ENCODE measurements at places on chromosomes 1 and 21.

DNA sequence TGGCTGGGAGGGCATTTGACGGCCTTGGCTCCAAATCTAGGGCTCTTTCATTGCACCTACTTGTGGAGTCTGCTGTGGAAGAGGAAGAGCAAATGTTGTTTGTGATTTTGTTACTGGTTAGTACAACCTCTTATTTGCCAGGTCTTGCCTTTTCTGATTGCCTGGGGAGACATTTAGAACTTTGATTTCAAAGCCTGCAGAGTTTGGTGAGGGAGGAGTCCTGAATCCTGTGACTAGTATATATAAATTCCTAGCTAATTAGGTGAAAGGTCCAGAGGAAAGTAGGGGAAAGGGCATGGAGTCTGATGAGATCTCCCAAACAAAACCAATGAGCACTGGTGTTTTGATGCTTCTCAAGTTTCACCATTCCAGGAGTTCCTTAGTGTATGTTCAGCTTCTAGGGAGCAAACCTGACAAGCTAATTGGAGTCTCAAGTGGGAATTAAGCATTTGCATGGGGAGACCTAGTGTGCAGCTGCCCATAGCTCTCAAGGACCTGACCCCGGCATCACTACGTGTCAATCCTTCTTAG, 5.1 kb upstream of the HMGCS2 start:
- DNase-seq = no peak

GRCh38 chr1:229941160-229941559, 125.9 kb upstream of the GALNT2 start:
- DNase-seq = no peak

DNA sequence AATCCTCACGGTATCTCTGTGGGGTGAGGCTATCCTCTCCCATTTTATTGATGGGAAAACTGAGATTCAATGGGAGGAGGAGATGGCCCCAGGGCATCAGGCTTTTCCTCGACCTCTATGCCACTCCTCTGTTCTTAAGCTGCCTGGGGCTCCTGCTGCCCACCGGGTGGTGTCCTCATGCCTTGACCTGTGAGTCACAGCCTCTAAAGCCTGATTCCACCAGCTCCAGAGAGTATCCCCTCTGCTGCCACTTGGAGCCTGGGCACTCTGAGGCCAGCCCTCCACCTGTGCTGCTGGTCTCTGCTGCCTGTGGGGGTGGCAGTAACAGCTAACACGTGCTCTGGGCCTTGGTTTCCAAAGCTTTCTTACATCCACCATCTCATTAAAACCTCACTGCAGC, 241.2 kb downstream of the TRABD2B start:
- DNase-seq = no peak

GRCh38 chr1:2575801-2576663, 10.5 kb upstream of the PRXL2B start:
- no peak for DNase-seq

- no peak for DNase-seq
Observed at GRCh38 chr1:116984406-116985160, 17.0 kb upstream of the CD101 start.

DNA sequence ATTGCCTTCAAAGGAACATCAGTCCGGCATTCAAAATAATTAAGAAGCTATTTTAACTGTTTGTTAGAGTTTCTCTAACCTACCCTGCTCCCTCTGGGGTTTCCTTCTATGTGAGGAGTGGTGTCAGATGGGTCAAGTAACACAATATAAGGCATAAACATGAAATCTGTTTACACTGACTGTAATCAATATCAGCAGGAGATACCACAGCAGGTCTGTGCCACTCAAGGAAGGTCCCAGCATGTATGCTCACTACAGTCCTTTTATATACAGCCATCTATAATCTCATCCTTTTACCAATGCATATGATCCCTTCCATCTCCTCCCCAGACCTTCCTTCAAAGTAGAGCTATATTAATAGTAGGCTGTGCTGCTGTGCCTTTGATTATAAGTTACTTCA, 25.4 kb downstream of the EEIG2 start:
- DNase-seq = no peak

- no peak for DNase-seq
Observed at GRCh38 chr1:44242746-44243145, 29.5 kb downstream of the DMAP1 start.

DNA sequence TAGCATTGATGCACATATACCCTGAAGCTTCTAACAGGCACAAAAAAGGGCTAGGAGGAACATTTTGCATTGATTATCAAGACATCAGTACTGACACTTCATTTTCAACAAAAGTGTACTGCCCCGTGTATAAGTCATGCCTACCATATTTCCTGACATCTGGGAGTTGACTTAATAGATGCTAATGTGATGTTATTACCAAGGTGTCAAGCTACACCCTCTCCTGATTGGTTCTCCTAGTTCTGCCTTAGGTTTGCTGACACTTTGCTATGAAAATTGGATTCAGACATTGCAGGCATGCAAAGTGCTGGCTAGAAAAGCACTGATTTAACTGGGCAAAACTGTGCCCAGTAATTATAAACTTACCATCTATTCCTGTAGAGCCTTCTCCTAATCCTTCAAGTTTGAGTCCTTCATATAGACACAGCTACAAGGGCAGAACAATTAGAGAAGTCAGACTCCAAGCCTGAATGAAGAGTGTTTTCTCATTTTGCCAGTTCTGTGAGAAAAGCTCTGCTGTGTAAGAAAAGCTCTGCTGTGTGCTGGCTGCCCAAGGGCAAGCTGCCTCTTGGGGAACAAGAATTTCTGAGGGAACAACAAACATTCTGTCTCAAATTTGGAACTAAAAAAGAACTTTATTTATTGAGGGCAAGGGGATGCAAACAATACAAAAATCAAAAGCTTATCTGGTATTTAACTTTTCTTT, 11.2 kb downstream of the S100A10 start:
- no peak for DNase-seq

GRCh38 chr1:96076589-96076988, 645.0 kb upstream of the PTBP2 start:
- DNase-seq = no peak

- DNase-seq = no peak
Observed at GRCh38 chr1:93207211-93207610, 26.7 kb downstream of the CCDC18 start.

DNA sequence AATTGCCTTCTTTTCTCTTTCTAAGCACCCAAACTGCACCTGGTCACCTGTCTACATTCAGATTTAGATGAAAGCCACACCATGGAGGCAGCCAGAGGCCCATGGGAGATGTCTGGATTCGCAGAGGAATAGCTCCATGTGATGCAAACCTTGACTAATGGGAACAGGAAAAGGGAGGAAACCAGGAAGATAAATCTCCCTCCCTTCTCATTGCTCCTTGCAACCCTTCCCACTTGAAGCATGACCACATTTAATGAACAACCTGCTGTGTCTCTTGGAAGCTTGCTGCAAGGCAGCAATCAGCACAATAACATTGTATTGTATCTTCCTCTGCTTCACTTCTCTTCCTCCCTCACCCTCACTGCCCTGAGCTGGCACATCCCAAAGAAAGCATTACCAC, 42.6 kb upstream of the KLF17 start:
- DNase-seq = no peak

DNA sequence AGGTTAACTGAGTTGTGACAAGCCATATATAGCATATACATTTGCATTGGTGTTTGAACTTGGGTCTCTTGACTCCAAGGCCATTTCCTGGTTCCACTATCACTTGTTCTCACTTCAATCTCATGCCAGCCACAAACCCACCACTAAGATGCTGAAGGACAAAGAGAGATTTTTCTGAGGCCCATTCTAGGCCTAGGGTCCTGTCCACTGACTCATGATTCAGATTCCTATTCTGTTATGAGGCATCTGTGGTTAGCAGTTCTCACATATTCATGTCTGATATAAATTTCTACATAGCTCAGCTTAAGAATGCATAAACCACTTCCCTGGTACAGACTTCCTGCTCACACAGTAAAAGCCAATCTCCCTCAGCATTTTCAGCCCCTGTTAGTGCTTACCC, 326.1 kb upstream of the BEND5 start:
- no peak for DNase-seq

- DNase-seq = no peak
Observed at GRCh38 chr1:205636732-205637131, 4.9 kb upstream of the ELK4 start.

- no peak for DNase-seq
Observed at GRCh38 chr1:154129391-154129970, 25.4 kb downstream of the NUP210L start.

DNA sequence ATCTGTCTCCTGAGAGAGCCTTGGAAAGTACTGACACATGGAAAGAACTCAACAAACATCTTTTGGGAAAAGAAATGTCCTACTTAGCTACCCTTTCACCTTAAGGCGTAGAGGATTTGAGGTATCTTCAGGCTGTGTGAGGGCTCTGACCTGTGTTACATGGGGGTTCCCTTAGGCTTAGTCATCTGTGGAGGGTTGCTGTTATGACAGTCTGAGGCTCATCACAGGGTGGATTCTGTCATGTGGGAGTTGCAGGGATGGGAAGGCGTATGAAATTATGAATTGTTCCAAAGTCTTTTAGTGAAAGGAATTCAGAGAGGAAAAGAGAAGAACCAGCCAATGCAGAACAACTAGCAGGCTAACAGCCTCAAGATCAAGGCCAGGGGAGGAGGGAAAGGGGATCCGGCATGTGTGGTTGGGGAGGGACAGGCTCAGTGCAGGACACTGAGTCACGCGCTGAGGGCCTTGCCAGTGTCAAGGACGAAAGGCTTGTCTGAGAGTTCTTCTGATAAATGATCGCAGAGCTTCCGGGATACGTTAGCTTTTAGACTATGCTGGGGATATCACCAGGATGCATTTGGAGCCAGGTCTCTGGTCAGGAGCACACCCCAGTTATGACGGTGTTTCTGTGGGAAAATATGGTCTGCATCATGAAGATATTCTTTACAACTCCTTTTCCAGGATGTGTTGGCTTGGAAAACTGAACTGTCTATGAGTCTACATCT, 24.6 kb upstream of the PLA2G2C start:
- DNase-seq = no peak

GRCh38 chr1:162587347-162587746, 25.8 kb downstream of the UAP1 start:
- no peak for DNase-seq

- no peak for DNase-seq
Observed at GRCh38 chr1:36776948-36777831, 257.1 kb downstream of the GRIK3 start.

DNA sequence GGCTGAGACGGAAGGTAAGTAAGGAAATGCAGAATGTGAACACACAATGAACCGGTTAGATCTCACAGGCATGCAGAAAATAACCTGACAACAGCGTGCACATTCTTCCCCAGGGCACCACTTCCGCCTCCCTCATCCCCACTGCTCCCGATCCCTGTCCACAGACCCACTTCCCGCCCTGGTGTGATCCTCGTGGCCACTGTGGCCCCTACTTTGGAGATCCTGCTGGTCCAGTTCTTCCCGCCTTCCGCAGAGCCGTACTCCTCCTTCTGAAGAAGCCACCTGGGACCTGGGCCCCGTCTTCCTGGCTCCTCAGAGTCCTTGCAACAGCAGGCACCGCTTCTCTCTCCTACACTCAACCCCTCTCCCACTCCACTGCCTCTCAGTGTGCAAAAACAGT, 1.4 kb upstream of the GSTM4 start:
- no peak for DNase-seq

- DNase-seq = no peak
Observed at GRCh38 chr1:228381356-228381755, 25.3 kb downstream of the TRIM11 start.

DNA sequence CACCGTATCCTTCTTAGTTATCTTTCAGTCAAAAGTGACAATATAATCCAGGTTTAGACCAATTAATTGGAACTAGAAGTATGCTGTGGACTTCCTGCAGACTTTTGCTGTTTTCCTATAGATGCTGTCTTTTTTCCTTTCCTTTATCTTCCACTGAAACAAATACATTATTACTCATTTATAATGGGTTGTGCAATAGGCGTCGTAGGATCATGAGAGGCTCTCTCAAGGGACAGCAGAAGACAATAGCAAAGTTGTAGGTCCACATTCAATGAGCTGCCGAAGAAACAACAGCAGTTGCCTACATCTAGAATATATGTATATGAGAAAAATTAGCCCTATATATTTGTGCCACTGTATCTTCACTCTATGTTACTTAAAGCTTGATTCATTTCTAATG, 371.6 kb downstream of the AMY1C start:
- no peak for DNase-seq

DNA sequence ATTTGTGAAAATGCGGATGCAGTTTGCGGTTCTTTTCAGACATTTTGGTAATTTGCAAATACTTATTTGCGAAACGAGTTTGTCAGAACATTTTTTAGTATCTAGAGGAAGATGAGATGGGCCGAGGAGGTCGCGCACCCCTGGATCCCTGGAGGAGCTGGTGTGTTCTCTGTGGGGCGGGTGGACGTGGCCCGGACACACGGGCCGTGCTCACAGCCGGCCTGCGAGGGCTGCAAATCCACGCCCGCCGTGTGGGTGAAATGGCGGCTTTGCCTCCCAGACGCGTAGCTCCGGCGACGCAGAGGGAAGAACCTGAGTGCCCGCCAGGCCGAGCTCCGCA, 9.3 kb upstream of the TTLL10 start:
- DNase-seq = no peak

GRCh38 chr1:194076646-194077045, 890.2 kb upstream of the B3GALT2 start:
- no peak for DNase-seq

GRCh38 chr1:205597691-205598314, 34.0 kb downstream of the ELK4 start:
- DNase-seq = no peak

- no peak for DNase-seq
Observed at GRCh38 chr1:11595285-11595684, 58.9 kb downstream of the FBXO2 start.

DNA sequence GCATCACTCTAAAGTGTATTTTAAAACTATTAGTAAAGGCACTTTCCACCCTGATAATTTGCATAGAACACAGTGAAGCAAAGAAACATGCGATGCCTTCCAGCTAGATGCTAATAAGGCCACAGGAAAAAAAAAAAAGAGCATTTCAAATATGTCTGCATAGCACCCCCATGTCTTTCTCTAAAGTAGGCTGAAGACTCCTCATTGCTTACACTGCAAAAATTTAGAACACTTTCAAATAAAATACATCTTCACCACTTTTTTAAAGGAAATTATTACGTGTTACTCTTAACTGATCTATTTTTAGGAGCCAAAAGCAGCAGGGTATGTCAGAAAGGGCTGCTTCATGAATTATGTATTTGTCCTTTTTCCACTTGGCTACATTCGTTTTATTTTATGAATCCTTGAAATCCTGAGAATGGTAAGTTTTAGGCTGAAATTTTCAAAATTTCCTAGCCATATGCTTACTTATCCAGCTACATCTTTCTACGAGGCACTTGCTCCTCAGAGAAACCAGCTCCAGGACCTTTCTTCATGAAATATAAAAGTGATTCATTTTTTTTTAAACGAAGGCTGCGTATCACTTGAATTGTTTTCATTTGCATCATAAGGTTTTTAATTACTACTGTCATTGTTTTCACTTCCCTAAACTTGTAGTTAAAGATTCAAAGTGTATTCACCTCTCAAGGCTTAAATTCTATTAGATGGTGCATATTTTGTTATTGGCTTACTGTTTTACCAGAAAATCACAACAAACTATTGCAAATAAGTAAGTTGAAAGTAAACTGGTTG, 513.0 kb downstream of the PTPRC start:
- peak; percentile 8 for DNase-seq

GRCh38 chr1:97911266-97912215, 9.3 kb downstream of the DPYD start:
- no peak for DNase-seq

Measured in GM10248 (cell line).